NCI-H2107 (cell line): ENCODE measurements at places on chromosomes 6 and 20.

- DNase-seq, result no peak
These were observed 6.7 kb downstream of the TEAD3 start for GRCh38 chr6:35489995-35490791.

GRCh38 chr6:30645989-30646388 is 944 bp upstream of the C6orf136 start:
- DNase-seq, result no peak

GRCh38 chr6:42030585-42031506 is 19.5 kb upstream of the TAF8 start:
- DNase-seq, result no peak

- DNase-seq, result no peak
These were observed 26.4 kb downstream of the COX4I2 start for GRCh38 chr20:31663838-31664695.

DNA sequence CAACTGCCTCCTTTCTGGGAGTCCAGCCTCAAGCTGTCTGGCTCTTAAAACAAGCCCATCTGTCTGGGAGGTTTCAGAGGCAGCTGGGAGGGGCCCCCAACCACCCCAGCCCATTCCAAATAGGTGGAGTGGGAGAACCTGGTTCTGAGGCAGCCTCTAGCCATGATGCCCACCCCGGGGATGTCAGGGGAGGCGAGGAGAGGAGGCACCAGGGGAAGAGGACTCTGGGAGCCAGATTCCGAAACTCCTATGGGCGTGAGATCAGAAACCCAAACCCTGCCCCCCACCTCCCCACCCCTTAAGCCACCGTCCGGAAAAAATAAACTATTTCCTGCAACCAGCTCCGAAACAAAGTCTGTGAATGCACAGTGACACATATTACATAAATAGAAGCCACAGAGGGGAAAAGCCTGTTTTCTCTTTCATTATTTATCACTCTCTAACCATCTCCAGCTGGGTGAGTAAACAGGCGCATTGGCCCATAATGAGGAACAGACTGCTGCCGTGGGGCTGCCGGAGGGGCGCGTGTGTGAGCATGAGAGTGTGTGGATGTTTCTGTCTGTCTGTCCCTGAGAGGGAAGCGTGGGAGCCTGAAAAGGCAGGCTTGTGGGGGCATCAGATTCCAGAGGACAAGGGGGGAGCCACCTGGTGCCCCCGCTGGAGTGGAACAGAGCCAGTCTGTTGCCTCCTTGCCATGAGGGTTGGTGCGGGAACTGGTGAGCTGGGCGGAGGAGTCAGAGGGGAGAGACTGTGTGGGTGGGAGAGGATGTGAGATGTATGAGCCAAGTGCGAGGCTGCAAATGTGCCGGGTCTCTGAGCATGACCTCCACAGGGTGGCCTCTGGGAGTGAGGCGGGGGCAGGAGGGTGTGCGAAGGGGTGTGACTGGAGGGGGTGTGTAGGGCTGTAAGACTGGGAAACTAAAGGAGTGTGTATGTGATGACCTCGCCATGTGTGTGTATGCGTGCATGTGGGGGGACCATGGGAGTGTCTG is 14.3 kb upstream of the FOXP4 start:
- DNase-seq, result no peak

- DNase-seq, result no peak
These were observed 43.7 kb upstream of the GABRR1 start for GRCh38 chr6:89260832-89261231.

GRCh38 chr6:134764741-134765140 is 185.2 kb downstream of the ALDH8A1 start:
- DNase-seq, result no peak

DNA sequence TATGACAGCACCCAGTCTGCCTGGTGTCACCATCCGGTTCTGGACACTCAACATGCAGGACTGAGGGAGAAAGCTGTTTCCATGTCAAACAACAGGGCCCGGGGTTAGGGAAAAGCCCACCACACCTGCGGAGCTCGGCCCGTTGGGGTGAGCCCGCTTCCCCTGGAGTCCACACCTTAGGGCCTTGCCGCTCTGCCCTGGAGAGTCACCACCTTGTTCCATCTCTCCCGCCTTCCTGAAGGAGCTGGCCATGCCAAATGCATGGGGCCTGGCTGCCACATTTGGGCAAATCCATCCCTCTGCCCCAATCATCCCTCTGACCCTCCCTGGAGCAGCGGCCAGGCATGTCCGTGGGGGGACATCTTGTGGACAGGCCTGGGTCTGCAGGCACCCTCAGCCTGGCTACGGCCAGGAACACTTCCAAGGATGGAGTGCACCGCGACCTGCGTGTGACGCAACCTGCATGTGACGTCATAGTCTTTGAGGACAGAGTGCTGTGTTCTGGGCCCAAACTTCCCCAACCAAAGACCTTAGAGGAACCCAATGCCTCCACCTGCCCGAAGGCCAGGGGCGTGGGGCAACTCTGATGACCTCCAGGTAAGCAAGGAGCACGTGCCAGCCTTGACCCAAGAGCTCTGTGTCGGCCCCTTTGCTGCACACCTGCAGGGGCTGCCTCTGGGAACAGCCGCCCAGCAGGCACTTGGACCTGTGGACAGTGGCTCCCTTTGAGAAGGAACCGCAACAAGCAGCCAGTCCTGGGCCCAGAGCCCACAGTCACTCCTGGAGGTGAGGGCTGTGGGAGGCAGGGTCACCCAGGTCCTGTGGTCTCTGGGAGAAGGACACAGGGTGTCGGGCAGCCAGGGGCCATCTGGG is 1.7 kb downstream of the CABLES2 start:
- no peak for DNase-seq

GRCh38 chr20:19872001-19872400 is 113.9 kb downstream of the RIN2 start:
- DNase-seq, result no peak

GRCh38 chr20:58895448-58896180 is 43.1 kb downstream of the GNAS start:
- DNase-seq, result no peak

- no peak for DNase-seq
These were observed 103.4 kb downstream of the ERMARD start for GRCh38 chr6:169854813-169855212.

DNA sequence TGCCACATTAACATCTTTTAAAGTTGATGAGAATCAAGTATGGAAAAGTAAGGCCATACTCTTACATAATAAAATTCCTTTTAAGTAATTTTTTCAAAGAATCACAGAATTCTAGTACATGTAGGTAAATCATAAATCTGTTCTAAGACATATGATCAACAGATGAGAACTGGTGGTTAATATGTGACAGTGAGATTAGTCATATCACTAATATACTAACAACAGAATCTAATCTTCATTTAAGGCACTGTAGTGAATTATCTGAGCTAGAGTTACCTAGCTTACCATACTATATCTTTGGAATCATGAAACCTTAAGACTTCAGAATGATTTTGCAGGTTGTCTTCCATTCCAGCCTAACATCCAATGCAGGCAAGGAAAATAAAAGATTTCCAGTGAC is 11.6 kb downstream of the PLN start:
- no peak for DNase-seq

DNA sequence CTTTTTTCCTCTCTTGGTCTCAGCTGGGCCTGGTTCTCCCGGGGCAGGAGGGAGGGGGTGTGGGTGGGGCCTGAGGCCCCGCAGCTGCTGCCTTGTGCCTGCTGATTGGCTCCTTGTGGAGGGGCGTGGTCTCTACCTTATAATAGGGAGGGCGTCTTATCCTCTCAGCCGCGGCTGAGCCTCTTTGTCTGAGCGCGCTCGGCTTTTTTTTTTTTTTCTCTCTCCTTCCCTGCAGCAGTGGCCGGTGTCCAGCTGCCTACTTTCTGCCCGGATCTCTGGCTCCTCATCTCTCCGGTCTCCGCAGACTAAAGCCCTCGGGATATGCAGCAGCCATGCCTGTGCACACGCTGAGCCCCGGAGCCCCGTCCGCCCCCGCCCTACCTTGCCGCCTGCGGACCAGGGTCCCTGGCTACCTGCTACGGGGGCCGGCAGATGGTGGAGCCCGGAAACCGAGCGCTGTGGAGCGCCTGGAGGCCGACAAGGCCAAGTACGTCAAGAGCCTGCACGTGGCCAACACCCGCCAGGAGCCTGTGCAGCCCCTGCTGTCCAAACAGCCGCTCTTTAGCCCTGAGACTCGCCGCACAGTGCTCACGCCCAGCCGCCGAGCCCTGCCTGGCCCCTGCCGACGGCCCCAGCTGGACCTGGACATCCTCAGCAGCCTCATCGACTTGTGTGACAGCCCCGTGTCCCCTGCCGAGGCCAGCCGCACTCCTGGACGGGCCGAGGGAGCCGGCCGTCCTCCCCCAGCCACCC is 11.1 kb downstream of the FAM110A start:
- peak; percentile 45 for DNase-seq

DNA sequence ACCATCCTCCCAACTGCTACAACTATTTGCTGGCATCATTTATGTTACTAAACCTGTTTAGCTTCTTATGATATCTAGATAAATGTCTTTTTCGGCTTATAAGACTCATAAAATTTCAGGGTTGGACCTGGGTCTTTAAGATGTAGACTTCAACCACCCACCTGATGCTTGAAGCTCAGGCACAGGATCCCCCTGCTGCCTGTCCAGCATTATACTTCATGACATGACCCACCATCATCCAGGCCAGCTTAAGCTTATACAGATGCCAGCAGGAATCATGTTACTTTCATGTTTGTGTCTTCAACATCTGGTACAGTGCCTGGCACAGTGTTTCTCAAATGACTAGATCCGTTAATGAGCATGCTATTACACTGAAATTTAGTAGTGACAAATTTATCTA is 47.4 kb downstream of the SLC17A5 start:
- no peak for DNase-seq

- DNase-seq, result no peak
These were observed 127.0 kb upstream of the STMND1 start for GRCh38 chr6:16974704-16975359.

DNA sequence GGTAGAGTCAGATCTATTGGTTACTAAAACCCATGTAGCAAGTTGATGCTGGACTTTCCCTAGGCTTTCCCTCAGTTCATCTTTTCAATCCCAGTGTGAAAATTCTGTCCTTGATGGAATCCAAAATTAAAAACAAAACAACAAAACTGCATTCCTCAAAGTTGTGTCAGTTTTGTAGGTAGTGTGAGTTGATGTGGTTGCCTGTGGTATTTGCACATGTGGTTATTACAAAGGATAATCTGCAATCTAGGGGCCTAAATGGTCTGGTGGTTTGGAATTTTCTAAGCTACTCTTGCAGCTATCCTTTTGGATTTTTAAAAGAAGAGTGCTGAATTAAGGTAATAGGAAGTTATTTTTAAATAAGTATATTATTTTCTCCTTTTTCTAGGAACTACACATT is 132.2 kb upstream of the SCGN start:
- DNase-seq, result no peak

DNA sequence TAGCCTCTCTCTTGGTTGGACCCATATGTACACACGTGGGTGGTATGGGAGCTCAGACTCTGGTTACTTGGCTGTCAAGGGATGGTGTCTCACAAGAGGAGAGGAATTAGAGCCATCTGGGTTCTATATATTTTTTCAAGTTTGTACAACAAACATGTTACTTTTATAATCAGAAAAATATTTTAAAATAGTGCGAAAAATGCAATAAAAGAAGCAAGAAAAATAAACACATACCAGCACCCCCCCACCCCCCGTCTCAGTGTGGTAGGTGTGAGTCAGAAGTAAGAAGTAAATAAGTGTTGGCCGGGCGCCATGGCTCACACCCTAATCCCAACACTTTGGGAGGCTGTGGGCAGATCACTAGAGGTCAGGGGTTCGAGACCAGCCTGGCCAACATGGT is 2.1 kb upstream of the TIAM2 start:
- no peak for DNase-seq
